ENCODE measurements at places on chromosomes 6 and 20. TPM values are rescaled to one million over a fixed set of nuclear protein-coding genes. Genes with fewer than 3 reads are reported as not detected.

Gene CLIC5
- total RNA-seq = under 0.01 TPM

Gene LY6G5B
- total RNA-seq = 4.8 TPM

Gene SAMD10
- total RNA-seq = 0.65 TPM

Gene SPATS1
- not detected for total RNA-seq

Gene LKAAEAR1
- not detected for total RNA-seq

Gene DPPA5
- not detected for total RNA-seq

Gene SLC22A23
- 8.8 TPM for total RNA-seq

Gene RIPOR3
- 0.76 TPM for total RNA-seq

Gene TMC2
- total RNA-seq = not detected

Gene MMP24
- 1.4 TPM for total RNA-seq

Gene RHAG
- not detected for total RNA-seq

Gene SYCP2
- 2.7 TPM for total RNA-seq

Gene SLC25A27
- 18.9 TPM for total RNA-seq

Gene ELOVL2
- total RNA-seq = 0.22 TPM

Gene TNF
- total RNA-seq = not detected

Gene OXT
- not detected for total RNA-seq
